Activated CD4-positive, alpha-beta memory T cell treated with anti-CD3 and anti-CD28 coated beads for 36 hours (primary cell): ENCODE measurements at places on chromosomes 1 and 21.

- no peak for DNase-seq
These were observed 4.0 kb upstream of the SMIM12 start for GRCh38 chr1:34863501-34863900.

GRCh38 chr1:114559356-114559755 is 22.1 kb downstream of the BCAS2 start:
- no peak for DNase-seq

GRCh38 chr1:55124470-55124869 is 85.1 kb downstream of the PCSK9 start:
- no peak for DNase-seq

GRCh38 chr1:167710836-167711235 is 10.9 kb upstream of the MPZL1 start:
- no peak for DNase-seq

DNA sequence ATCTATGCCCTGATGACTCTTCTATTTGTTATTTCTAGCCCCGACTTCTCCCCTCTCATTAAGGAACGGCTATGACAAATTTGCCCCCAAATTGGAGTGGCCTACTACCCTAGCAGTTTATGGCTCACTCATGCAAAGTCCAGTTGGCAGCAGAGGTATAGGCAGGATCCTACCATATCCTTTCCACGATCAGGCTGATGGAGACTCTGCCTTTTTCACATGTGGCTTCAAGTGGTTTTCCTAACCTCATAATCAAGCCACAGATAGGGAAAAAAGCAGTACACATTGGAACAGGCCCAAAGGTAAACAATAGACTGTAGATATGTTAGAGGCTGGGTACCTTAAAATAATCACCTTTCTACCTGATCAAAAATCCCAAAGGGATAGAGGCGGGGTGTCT is 292.5 kb downstream of the NCAM2 start:
- no peak for DNase-seq

- DNase-seq, result no peak
These were observed 164.4 kb downstream of the GIPC2 start for GRCh38 chr1:78210175-78210574.

- no peak for DNase-seq
These were observed 118.5 kb downstream of the ESRRG start for GRCh38 chr1:216604771-216605170.

- peak; percentile 35 for DNase-seq
These were observed 415.4 kb downstream of the TTLL7 start for GRCh38 chr1:83583351-83584014.

DNA sequence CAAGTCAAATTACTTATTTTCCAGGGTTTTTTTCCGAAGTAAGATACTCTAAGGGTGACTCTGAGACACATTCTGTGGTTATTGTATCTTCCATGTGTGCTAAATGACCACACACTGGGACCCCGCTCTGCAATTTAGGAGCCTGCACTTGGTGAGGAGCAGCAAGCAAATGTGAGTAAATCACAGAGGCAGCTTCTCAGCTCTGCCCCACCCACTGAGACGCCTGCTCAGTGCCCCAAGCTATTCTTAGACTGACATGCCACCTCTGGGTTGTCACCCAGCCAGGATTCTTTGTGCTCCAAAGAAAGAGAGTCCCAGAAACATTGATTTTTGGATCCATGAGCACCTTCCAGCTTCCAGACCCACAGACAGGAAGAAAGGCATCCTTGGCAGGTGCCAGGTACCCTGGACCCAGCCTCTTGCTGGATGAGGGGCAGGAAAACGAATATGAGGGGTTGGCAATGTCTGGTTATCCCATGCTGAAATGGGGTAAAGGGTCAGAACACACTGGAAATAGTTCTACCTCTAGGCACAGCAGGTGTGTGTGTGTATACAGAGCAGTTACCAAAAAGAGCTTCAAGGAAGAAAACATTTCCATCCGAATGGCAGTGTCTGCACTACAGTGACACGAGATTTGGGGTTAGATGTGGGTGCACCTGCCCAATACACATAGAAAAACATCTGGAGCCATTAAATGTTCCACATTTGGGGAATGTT is 41.2 kb downstream of the TNR start:
- DNase-seq, result no peak

DNA sequence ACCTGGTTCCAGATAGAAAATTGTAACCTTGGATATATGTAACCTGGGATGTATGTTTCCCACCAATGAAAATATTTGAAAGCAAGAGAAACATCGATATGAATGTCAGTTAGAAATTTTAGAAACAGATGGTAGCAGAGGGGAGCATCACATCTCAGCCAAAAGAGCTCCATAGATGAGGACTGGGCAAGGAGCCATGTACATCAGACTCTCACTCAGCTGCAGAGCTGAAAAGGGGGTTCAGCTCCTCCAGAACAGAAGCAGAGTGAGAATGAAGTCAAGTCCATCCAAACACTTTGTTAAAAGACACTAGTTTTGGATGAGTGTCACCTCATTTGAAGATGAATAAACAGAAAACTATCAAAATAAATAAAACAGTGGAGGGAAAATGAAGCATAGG is 202.4 kb downstream of the HMCN1 start:
- DNase-seq, result no peak

GRCh38 chr21:46229133-46229922 is 754 bp upstream of the LSS start:
- DNase-seq, result no peak
